G401 (cell line): ENCODE measurements at places on chromosomes 7 and 10. TPM values are rescaled to one million over a fixed set of nuclear protein-coding genes. Genes with fewer than 3 reads are reported as not detected.

H2BK1 gene
- total RNA-seq, result not detected in 2 replicates

LRRC4 gene
- total RNA-seq, result 0.10 and 0.12 TPM in 2 replicates

LIPM gene
- total RNA-seq, result not detected in 2 replicates

MUC12 gene
- total RNA-seq, result not detected in 2 replicates

GNGT1 gene
- not detected in 2 replicates for total RNA-seq

HECW1 gene
- not detected in 2 replicates for total RNA-seq

RELN gene
- total RNA-seq, result 0.03 TPM in 1 of 2 replicates, not detected in the other

CPEB3 gene
- 1.1 and 2.0 TPM in 2 replicates for total RNA-seq

PALD1 gene
- 31.8 and 34.8 TPM in 2 replicates for total RNA-seq

PAX4 gene
- not detected in 2 replicates for total RNA-seq

SCIN gene
- total RNA-seq, result not detected in 2 replicates

IFIT1B gene
- total RNA-seq, result not detected in 2 replicates

TMEM270 gene
- not detected in 2 replicates for total RNA-seq

MYO1G gene
- 0.37 and 0.98 TPM in 2 replicates for total RNA-seq

SFTPA2 gene
- total RNA-seq, result not detected in 2 replicates

SYT15 gene
- total RNA-seq, result not detected in 2 replicates

NANOS1 gene
- total RNA-seq, result 1.2 and 1.6 TPM in 2 replicates

TES gene
- not detected in 2 replicates for total RNA-seq

PLAC9 gene
- total RNA-seq, result 1.7 TPM in 1 of 2 replicates, not detected in the other

IGFBP1 gene
- total RNA-seq, result not detected in 2 replicates

LRRN3 gene
- 4.4 and 5.8 TPM in 2 replicates for total RNA-seq

NKX1-2 gene
- 0.06 and 0.68 TPM in 2 replicates for total RNA-seq

TMEM213 gene
- total RNA-seq, result not detected in 2 replicates

YWHAG gene
- total RNA-seq, result 88.9 and 113 TPM in 2 replicates

EBF3 gene
- total RNA-seq, result 0.24 and 0.25 TPM in 2 replicates

TBATA gene
- not detected in 2 replicates for total RNA-seq

TSPAN13 gene
- total RNA-seq, result not detected in 2 replicates

NODAL gene
- 2.8 TPM in 1 of 2 replicates, not detected in the other for total RNA-seq

DNAJC2 gene
- total RNA-seq, result 19.1 and 32.4 TPM in 2 replicates

HABP2 gene
- total RNA-seq, result not detected in 2 replicates

MYH16 gene
- not detected in 2 replicates for total RNA-seq

ZCCHC24 gene
- total RNA-seq, result 6.8 and 10.8 TPM in 2 replicates

FKBP6 gene
- total RNA-seq, result not detected in 2 replicates

ABCF2 gene
- total RNA-seq, result 63.0 and 99.0 TPM in 2 replicates

COPS6 gene
- 100 and 151 TPM in 2 replicates for total RNA-seq

GRM3 gene
- not detected in 2 replicates for total RNA-seq

VAX1 gene
- total RNA-seq, result not detected in 2 replicates

FAM131B gene
- 0.06 and 0.31 TPM in 2 replicates for total RNA-seq

EPHA1 gene
- total RNA-seq, result not detected in 2 replicates

AHCYL2 gene
- 57.0 and 74.0 TPM in 2 replicates for total RNA-seq

CALN1 gene
- total RNA-seq, result not detected in 2 replicates

ATP5F1C gene
- 463 and 467 TPM in 2 replicates for total RNA-seq

MDH2 gene
- total RNA-seq, result 190 and 192 TPM in 2 replicates

DDX50 gene
- 31.6 and 32.8 TPM in 2 replicates for total RNA-seq

PHYHIPL gene
- total RNA-seq, result not detected in 2 replicates

MPP7 gene
- 0.31 TPM in 1 of 2 replicates, not detected in the other for total RNA-seq

NFKB2 gene
- total RNA-seq, result 23.3 and 23.9 TPM in 2 replicates

SPDYE5 gene
- not detected in 2 replicates for total RNA-seq

TPK1 gene
- 1.6 and 2.0 TPM in 2 replicates for total RNA-seq

FRMD4A gene
- 21.1 and 63.4 TPM in 2 replicates for total RNA-seq

TFR2 gene
- 1.1 and 1.7 TPM in 2 replicates for total RNA-seq

RAB19 gene
- not detected in 2 replicates for total RNA-seq

KIAA1217 gene
- total RNA-seq, result 0.31 and 2.1 TPM in 2 replicates

IL15RA gene
- 0.98 TPM in 1 of 2 replicates, not detected in the other for total RNA-seq
